Posterior cingulate gyrus (tissue), 11 donors: ENCODE measurements at places on chromosomes 7 and 10.

DNA sequence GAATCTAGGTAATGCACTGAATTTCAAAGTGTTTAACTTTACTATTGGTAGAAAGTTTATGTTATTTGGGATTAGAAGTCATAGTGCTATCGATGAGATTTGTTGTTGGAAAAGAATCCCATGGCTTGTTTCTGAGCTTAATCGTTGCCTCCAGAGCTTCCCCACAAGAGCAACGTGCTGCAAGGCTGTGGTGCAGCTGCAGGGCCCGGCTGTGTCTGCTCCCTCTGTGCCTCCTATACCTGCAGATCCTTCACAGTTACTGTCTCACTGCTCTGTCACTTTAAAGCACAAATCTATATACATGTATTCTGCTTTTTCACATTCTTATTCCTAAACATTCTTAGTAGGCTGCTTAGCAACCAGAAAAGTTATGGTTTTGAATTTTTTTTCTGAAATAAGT is 826.6 kb upstream of the COBL start:
- no peak for DNase-seq

DNA sequence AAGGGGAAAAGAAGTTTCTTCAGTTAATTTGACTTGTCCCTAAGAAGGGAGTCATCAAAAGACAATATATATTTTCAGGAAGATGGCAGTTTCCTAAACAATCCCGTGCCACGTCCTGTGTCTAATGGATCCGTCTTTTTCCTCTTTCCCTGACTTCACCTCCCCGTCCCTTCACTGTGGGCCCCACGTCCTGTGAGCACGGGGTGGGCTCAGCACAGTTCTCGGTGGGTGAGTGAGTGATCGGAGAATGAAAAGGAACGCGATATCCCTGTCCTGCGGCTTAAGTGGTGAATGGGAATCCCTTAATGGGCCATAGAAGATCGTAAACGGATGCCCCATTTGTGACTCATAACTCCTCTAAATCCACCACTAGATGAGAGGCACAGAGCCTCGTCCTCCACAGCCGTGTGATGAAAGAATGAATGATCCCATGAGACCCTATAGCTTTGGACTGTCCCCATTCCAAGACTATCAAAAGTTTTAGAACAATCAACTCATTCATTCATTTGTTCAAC is 63.5 kb upstream of the PITRM1 start:
- DNase-seq: no peak

DNA sequence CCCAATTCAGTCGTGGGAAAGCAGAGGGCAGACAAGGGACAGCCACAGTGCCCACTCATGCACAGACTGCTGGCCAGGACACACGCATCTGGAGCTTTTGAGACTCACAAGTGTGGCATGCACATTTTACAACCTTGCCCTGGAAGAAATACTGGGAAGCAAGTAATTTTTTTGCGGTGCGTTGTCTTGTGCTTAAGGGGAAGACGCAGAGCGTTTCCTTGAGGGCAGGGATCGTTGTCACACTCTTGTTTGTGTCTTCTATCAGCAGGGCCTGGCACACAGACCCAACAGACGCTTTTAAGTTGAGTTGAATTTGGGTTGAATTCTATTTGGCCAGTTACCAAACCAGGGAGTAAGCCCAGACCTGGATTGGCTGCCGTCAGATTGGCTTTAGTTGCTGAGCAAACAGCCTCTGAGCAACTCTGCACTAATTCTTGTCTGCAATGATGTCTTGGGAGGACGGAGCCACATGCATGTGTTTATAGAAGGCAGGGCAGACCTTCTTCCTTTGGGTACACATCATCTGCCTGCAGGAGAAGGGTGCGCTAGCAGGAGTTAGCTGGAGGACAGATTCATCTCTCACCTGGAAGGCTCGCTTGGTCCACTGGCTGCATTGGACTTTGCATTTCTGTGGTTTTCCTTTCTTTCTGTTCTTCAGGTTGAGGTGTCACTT is 38.4 kb downstream of the IL2RA start:
- no peak for DNase-seq

- no peak for DNase-seq
Measured at GRCh38 chr10:653991-654646, 35.3 kb downstream of the DIP2C start.

GRCh38 chr7:68309806-68310205 is 1288.5 kb upstream of the AUTS2 start:
- no peak for DNase-seq

DNA sequence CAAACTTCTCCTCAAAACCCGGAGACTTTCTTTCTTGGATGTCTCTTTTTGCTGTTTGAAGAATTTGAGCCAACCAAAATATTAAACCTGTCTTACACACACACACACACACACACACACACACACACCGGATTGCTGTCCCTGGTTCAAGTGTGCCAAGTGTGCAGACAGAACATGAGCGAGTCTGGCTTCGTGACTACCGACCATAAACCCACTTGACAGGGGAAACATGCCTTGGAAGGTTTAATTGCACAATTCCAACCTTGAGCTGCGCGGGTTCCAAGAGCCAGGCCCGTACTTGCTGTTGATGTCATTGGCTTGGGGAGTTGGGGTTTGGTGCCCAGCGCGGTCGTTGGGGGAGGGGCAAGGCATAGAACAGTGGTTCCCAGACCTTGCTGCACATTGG is 1.7 kb downstream of the EGFR start:
- no peak for DNase-seq

GRCh38 chr7:2928256-2928612 is 84.1 kb upstream of the GNA12 start:
- DNase-seq: peak; percentile 5

- no peak for DNase-seq
Measured at GRCh38 chr7:157009170-157009777, 1.2 kb downstream of the MNX1 start.

DNA sequence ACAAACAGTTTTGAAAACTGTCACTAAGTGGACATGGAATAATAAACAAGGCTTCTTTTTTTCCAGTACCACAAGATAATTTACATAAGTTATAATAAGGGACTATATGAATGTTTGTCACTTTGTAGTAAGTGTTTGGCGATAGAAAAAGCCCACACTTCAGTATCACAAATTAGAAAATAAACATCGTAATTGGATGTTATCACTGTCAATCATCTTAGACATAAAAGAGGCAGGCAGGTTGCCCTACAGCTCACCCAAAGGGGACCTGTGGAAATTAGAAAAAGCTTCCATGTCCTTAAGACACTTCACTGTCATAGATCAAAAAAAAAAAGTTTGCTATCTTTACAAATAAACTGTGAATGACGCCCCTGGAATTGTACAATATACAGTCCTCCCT is 3.6 kb upstream of the NOC3L start:
- no peak for DNase-seq

DNA sequence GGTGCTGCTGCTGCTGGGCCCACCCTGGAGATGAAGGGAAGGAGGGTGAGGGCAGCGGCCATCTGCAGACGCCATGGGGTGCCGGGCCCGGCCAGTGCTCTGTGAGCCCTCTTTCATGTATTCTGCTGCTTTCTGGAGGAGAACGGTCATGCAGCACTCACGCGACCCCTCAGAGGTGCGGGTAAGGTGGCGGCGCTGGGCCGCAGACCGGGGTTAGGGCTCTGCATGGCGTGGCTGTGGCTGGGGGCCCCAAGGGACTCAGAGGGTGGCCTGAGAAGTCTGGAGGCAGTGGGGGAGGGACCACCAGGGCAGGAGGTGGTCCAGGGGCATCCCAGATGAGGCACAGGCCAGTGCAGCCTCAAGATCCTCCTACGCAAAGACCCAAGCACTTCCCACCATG is 275.5 kb downstream of the ELFN1 start:
- DNase-seq: peak; percentile 61
